ENCODE measurements at places on chromosomes 5 and 9.

- no peaks in the 10 kb centered on the region for H3K36me3 ChIP-seq
- H3K4me3 ChIP-seq: no peak overlapping the region
- H3K27ac ChIP-seq: no peak overlapping the region
- H3K27me3 ChIP-seq: no peaks in the 10 kb centered on the region
- DNase-seq: no peak
Measured at GRCh38 chr9:106286249-106286648, 576.7 kb upstream of the ZNF462 start.

DNA sequence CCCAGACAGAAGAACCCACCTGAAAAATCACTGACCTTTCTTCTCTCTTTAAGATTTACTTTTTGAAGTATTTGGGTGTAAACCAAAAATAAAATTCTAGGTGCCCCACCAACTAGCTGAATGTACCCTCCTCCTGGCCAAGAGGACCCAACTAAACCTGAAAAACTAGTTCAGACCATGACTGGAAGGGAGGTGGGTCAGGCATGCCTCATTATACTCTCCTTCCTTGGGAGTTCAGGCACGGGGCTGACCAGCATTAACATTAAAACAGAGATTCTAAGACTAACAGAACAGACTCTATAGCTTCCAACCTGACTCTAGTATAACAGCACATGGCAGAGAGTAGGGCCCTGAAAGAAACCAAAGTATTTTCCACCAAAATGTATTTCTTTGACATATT, 61.4 kb downstream of the CERT1 start:
- no peaks in the 10 kb centered on the region for H3K27me3 ChIP-seq
- no peak for DNase-seq
- peaks cover 2% of the 10 kb centered on the region for H3K4me1 ChIP-seq
- H3K4me3 ChIP-seq: no peak overlapping the region
- no peak overlapping the region for H3K27ac ChIP-seq
- H3K36me3 ChIP-seq: peaks cover 49% of the 10 kb centered on the region

DNA sequence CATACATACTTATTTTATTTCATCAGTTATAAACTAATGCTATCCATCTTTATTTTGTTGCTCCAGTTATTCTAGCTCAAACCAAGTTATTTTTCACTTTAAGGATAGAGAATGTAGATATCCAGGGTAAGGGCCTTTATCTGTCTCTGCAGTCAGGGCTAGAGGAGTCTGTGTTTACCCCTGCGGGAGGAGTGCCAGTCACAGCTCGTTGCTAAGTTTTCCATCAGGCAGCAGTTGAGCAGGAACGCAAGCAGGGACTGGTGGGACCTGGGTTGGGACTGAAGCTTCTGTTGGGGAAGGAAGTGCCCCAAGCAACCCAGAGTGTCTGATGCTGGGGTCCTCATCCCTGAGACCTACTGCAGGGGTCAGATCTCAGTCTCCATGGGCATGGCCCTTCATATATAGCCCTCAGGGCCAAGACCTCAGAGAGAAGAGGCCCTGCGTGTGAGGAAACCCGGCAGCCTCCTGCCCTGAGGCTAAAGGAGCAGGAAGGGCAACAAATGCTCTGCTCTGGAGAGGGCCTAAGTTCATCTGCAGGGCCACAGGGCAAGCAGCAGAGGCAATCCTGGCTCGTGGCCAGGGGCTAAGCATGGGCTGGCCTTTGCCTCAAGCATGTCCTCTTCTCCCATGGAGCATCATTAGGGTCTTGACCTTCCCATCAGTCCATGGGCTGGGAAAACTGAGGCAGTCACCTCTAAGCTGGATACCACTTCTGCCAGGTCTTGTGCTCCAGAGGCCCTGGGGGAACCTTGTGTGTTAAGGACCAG, 6.6 kb downstream of the SLC22A4 start:
- peaks cover 4% of the 10 kb centered on the region for H3K27me3 ChIP-seq
- H3K36me3 ChIP-seq: peaks cover 13% of the 10 kb centered on the region
- no peak overlapping the region for H3K4me3 ChIP-seq
- DNase-seq: no peak
- H3K27ac ChIP-seq: peak overlapping the region; percentile 76

- H3K36me3 ChIP-seq: no peaks in the 10 kb centered on the region
- peaks cover 4% of the 10 kb centered on the region for H3K27me3 ChIP-seq
- H3K27ac ChIP-seq: no peak overlapping the region
Measured at GRCh38 chr9:138061631-138062030, 184.0 kb downstream of the CACNA1B start.

GRCh38 chr5:172542651-172543131, 88.4 kb upstream of the SH3PXD2B start:
- peaks cover 12% of the 10 kb centered on the region for H3K27me3 ChIP-seq
- no peaks in the 10 kb centered on the region for H3K36me3 ChIP-seq
- H3K4me1 ChIP-seq: peaks cover 17% of the 10 kb centered on the region
- H3K27ac ChIP-seq: no peak overlapping the region

DNA sequence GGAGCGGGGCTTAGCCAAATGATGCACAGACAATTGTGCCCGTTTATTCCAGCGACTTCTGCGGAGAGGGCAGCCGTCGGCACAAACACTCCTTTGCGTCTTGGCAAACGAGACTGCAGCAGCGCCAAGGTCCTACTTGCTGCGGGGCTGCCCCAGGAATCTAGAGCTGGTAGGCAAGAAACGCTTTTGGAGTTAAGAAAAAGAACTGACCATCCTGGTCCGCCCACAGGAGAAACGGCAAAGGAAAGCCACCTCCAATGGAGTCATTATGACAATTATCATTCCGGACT, 2.3 kb downstream of the RXFP3 start:
- no peaks in the 10 kb centered on the region for H3K36me3 ChIP-seq
- no peak overlapping the region for H3K27ac ChIP-seq
- DNase-seq: no peak
- H3K4me1 ChIP-seq: peaks cover 4% of the 10 kb centered on the region
- no peak overlapping the region for H3K4me3 ChIP-seq

- no peak for DNase-seq
- no peak overlapping the region for H3K4me3 ChIP-seq
- peaks cover 16% of the 10 kb centered on the region for H3K36me3 ChIP-seq
Measured at GRCh38 chr5:67160985-67161384, 35.6 kb downstream of the CD180 start.

GRCh38 chr5:142689081-142689480, 3.2 kb upstream of the FGF1 start:
- H3K4me3 ChIP-seq: no peak overlapping the region
- H3K27ac ChIP-seq: no peak overlapping the region
- H3K4me1 ChIP-seq: peaks cover 10% of the 10 kb centered on the region
- no peaks in the 10 kb centered on the region for H3K27me3 ChIP-seq

DNA sequence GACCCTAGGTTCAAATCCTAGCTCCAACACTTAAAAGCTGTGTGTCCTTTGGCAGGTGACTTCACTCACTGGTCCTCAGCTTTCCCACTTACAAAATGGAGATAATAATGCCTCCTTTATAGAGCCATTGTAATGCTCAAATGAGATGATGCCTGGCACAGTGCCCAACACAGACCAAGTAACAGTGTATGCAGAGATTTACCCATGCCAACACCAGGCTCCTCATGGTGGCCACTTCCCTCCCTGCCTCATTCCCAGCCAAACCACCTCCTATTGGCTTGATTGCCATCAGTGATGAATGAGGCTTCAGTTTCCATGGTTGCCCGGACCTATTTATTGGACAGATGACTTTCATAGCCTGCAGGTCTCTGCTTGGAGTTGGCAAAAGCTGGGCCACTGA, 469.4 kb downstream of the CDK5RAP2 start:
- H3K27me3 ChIP-seq: peaks cover 55% of the 10 kb centered on the region
- no peak overlapping the region for H3K27ac ChIP-seq
- no peaks in the 10 kb centered on the region for H3K36me3 ChIP-seq
- H3K4me3 ChIP-seq: no peak overlapping the region
- DNase-seq: no peak

DNA sequence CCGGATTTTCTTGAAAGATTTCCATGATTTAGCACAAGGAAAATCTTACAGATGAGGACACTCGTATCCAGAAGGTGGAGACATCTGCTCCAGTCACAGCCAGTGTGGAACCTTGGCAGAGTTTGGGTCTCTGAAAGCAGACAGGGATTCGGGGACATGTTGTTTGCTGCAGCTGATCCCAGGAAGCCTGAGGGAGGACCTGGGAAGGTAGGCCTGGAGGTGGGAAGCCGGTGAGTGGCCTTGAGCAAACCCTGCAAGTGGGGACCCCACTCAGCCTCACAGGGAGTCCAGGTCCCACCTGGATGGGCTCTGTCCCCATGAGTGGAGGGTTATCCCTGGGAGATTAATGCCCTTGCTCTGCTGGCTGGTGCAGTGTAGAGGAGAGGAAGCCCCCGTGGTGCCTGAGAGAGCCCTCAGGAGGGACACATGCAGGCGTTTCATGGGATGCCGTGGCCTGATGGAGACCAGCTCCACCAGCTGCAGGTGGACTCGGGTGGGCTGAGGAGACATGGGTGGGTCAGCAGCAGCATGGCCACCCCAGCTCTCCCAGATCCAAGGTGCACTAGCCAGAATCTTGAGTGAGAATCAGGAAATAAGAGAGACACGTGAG, 7.8 kb downstream of the MRPS2 start:
- no peak overlapping the region for H3K4me3 ChIP-seq
- H3K27me3 ChIP-seq: no peaks in the 10 kb centered on the region
- no peaks in the 10 kb centered on the region for H3K4me1 ChIP-seq

- H3K4me1 ChIP-seq: peaks cover 66% of the 10 kb centered on the region
- no peak overlapping the region for H3K27ac ChIP-seq
- H3K36me3 ChIP-seq: no peaks in the 10 kb centered on the region
- H3K4me3 ChIP-seq: no peak overlapping the region
Measured at GRCh38 chr9:81393985-81394811, 295.1 kb downstream of the TLE1 start.

DNA sequence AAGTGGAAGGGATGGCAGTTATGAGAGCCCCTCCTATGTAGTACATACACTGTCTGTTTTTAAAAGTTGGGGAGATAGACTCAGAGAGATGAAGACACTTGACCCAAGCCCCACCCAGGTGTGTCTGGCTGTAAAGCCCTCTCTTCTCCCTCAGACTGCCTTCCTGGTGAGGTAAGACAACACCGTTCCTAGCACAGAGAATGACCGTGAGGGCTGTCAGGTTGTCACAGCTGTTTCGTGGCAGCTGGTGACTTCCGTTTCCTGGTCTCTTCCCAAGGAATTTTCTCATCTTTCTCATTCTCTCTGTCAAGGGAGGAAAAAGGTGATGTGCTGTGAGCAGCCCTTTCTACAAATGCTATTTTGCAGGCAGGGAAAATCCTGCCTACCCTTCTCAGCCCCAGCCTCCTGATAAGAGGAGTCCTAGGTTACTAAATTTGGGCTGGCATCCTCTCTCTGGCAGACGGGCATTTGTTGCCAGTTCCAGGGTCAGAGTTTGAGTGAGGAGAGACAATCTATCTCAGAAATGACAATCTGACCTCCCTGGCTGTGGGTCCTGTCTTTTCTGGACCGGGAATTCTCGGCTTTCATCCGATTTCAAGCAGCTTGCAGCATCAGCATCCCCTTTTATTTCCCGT, 263.5 kb upstream of the PANK3 start:
- no peak for DNase-seq
- no peak overlapping the region for H3K4me3 ChIP-seq
- H3K27ac ChIP-seq: no peak overlapping the region
- H3K36me3 ChIP-seq: no peaks in the 10 kb centered on the region

DNA sequence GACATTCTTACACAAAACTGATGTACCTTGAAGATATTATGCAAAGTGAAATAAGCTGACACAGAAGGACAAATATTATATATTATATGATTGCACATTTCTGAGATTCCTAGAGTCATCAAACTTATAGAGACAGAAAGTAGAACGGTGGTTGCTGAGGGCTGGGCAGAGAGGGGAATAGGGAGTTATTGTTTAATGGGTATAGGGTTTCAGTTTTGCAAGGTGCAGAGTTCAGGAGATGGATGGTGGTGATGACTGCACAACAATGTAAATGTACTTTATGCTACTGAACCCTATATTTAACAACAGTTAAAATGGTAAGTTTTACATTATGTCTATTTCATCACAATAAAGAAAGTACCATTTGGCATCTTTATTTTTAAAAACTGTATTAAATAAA, 315.8 kb upstream of the POU5F2 start:
- no peaks in the 10 kb centered on the region for H3K27me3 ChIP-seq
- H3K4me3 ChIP-seq: no peak overlapping the region
- H3K27ac ChIP-seq: no peak overlapping the region
- H3K36me3 ChIP-seq: peaks cover 11% of the 10 kb centered on the region
- no peak for DNase-seq

GRCh38 chr5:115579747-115580173, 22.5 kb downstream of the TICAM2 start:
- H3K36me3 ChIP-seq: peaks cover 3% of the 10 kb centered on the region
- no peaks in the 10 kb centered on the region for H3K4me1 ChIP-seq
- H3K27me3 ChIP-seq: no peaks in the 10 kb centered on the region
- H3K27ac ChIP-seq: no peak overlapping the region

- H3K27me3 ChIP-seq: no peaks in the 10 kb centered on the region
- no peak overlapping the region for H3K4me3 ChIP-seq
- no peak for DNase-seq
- H3K27ac ChIP-seq: no peak overlapping the region
Measured at GRCh38 chr5:622946-623522, 10.9 kb downstream of the CEP72 start.

- no peaks in the 10 kb centered on the region for H3K36me3 ChIP-seq
- no peaks in the 10 kb centered on the region for H3K27me3 ChIP-seq
- H3K4me1 ChIP-seq: peaks cover 11% of the 10 kb centered on the region
- H3K27ac ChIP-seq: no peak overlapping the region
- H3K4me3 ChIP-seq: no peak overlapping the region
Measured at GRCh38 chr9:5999443-6000101, 15.9 kb downstream of the RANBP6 start.

DNA sequence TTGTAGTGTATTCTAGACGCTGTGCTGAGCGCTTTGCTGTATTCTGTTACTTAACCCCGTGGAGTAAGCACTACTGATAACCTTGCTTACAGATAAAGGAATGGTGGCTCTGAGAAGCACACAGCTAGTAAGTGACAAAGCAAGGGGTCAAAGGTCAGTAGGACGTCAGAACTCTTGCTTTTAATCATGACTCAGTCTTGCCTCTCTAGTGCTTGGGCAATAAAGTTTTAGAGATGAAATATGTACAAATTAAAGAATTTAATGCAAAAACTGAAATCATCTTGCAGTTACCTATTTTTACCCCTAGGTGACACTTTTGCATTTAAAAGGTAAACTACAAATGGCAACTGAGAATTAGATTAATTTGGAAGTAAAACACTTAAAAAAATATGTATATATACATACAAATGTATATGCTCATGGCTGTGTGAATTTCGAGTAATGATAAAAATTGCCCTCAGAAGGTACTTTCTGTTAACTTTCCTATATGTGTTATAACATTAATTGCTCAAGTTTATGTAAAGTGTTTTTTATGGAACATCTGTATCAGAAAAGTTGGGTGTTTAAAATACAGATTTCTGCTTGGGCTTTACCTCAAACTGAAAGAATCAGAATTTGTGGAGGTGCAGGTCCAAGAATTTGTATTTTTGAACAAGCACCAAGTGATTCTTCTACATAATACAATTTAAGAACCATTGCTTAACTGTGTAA, 175.1 kb upstream of the DAB2 start:
- DNase-seq: no peak
- H3K27me3 ChIP-seq: no peaks in the 10 kb centered on the region
- H3K4me1 ChIP-seq: peaks cover 20% of the 10 kb centered on the region
- no peak overlapping the region for H3K4me3 ChIP-seq
- H3K27ac ChIP-seq: peak overlapping the region; percentile 59

All from mesothelial cell of epicardium (in vitro differentiated cells).